Kidney (tissue), 22 donors: ENCODE measurements at places on chromosomes 3 and 15. TPM values are rescaled to one million over a fixed set of nuclear protein-coding genes. Genes with fewer than 3 reads are reported as not detected.

The FANCD2OS gene
- not detected for total RNA-seq

The FBXW12 gene
- total RNA-seq: not detected

DNA sequence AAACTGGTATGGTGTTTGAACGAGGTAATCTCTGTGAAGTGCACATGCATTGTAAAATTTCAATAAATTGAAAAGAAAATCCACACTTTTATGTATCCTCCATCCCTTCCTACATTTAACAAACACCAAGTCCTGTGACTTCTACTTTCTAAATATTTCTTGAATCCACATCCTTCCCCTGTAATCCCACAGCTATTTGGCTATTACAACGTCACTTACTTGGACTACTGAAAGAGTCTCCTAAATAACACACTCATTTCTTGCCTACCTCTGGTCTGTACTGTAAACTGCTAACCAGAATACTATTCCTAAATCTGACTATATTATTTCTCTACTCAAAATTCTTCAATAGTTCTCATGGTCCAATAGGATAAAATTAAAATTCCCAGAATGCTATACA lies 176.1 kb downstream of the NEK10 start:
- DNase-seq: no peak
- no peaks in the 10 kb centered on the region for H3K36me3 ChIP-seq
- no peaks in the 10 kb centered on the region for H3K27me3 ChIP-seq
- H3K27ac ChIP-seq: no peak overlapping the region
- H3K4me3 ChIP-seq: no peak overlapping the region

DNA sequence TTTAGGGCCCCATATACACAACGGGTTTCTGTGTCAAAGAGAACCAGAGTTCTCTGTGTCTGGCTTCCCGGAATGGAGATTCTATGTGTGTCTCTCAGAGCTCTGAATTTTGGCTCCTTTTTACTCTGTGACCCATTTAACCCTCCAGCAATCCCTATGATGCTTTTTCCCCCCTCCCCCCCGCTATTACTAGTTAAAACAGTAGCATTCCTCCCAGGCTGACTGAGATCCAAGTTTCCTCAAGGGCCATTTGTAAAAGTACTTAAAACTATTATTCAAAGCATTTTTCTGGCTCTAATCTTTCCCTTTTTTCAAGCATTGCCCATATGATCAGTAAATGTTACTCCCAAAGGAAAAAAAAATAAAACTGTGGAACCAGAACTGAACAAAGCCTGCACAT lies 6.6 kb upstream of the STAC start:
- no peak overlapping the region for H3K4me3 ChIP-seq
- no peak overlapping the region for H3K27ac ChIP-seq
- DNase-seq: no peak
- H3K27me3 ChIP-seq: no peaks in the 10 kb centered on the region
- no peaks in the 10 kb centered on the region for H3K4me1 ChIP-seq

DNA sequence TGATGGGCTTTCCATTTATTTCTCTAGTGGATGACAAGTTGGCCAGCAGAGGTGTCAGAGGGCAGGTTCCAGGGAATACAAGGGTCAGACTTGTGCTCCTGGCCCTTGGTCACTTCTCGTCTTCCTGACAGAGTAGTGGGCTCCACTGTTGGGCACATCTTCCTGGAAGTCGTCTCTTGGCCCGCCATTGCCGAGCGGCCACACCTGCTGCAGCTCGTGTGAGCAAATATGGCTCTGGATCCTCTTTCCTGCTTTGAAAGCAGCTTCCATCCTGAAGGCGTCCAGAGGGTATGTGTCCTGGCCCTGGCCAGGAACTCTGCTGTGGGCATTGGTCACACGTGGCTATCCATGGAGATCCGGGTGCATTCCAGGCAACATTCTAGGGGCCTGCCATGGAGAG lies 100.2 kb downstream of the SNRPN start:
- H3K27me3 ChIP-seq: no peaks in the 10 kb centered on the region
- DNase-seq: no peak
- H3K4me1 ChIP-seq: no peaks in the 10 kb centered on the region
- peak overlapping the region; percentile 32 for H3K4me3 ChIP-seq
- peaks cover 50% of the 10 kb centered on the region for H3K36me3 ChIP-seq
- no peak overlapping the region for H3K27ac ChIP-seq

DNA sequence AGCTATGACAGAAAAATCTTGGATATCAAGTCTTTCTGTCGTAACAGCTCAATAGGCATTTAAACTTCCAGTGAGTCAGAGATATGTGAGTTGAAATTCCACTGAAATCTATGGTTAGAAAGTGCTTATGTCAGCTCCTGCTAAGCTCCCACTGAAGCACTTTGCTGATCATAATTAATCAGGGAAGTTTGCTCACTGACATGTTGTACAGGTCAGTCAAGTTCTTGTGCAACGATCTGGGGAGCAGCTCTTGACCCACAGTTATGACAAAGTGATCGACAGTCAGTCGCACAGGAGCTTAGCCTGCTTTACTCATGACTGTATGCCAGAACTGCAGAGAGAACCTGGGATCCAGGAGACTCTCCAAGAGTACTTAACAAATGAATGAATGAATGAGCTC lies 453.5 kb downstream of the SOX2 start:
- no peaks in the 10 kb centered on the region for H3K36me3 ChIP-seq
- no peaks in the 10 kb centered on the region for H3K4me1 ChIP-seq
- H3K4me3 ChIP-seq: no peak overlapping the region
- no peak for DNase-seq
- no peaks in the 10 kb centered on the region for H3K27me3 ChIP-seq

DNA sequence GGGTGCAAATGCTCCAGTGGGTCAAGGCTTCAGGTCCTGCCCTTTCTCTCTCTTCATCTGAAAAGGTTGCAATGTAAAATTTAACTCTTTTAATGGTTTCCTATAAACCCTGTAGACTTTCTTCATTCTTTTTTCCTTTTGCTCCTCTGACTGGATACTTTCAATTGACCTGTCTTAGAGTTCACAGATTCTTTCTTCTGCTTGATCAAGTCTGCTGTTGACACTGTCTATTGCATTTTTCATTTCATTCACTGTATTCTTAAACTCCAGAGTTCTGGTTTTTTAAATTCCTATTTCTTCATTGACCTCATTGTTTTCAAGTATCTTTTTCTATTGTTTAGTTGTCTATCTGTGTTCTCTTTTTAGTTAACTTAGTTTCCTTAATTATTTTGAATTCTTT lies 82.1 kb downstream of the FAM227B start:
- H3K27ac ChIP-seq: no peak overlapping the region
- H3K4me3 ChIP-seq: no peak overlapping the region
- H3K4me1 ChIP-seq: no peaks in the 10 kb centered on the region
- H3K27me3 ChIP-seq: no peaks in the 10 kb centered on the region

GRCh38 chr15:75029378-75030022 lies 6.1 kb downstream of the PPCDC start:
- no peaks in the 10 kb centered on the region for H3K27me3 ChIP-seq
- peak overlapping the region; percentile 68 for H3K27ac ChIP-seq
- peak; percentile 84 for DNase-seq
- no peaks in the 10 kb centered on the region for H3K4me1 ChIP-seq
- H3K36me3 ChIP-seq: no peaks in the 10 kb centered on the region
- H3K4me3 ChIP-seq: no peak overlapping the region

DNA sequence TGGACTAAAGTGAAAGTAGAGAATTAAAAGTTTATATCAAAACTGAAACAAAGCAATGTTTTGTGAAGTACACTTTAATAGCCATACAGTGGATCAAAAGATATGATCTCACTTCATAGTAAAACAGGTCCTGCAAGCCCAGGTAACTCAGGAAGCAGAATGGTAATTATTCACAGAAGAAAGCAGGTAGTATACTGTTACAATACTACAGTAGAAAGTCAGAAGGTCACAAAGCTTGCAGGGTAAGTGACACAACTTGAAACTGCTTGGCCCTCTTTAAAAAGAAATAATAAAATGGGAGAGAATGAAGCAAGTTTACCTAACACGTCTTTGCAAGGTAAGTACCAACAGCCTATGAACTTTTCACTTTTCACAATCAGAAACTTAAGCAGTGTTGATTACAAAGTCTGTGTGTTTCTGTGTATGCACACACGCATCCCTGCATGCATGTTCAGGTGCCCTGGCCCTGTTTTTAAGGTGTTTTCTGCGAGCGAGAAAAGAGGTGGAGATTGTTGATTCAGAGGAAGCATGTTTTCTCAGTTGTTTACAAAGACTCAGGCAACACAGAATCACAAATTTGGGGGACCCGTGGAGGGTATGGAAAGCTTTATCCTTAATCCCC lies at the start of gene NAALADL2:
Gene NAALADL2 (plus strand): TSS at position 221 of the 622 bp plus-strand sequence.
- no peaks in the 10 kb centered on the region for H3K27me3 ChIP-seq
- peak; percentile 81 for DNase-seq
- H3K4me3 ChIP-seq: peak within 1 kb of the TSS; percentile 54
- H3K27ac ChIP-seq: peak within 1 kb of the TSS; percentile 48
- peaks cover 8% of the 10 kb centered on the region for H3K4me1 ChIP-seq

DNA sequence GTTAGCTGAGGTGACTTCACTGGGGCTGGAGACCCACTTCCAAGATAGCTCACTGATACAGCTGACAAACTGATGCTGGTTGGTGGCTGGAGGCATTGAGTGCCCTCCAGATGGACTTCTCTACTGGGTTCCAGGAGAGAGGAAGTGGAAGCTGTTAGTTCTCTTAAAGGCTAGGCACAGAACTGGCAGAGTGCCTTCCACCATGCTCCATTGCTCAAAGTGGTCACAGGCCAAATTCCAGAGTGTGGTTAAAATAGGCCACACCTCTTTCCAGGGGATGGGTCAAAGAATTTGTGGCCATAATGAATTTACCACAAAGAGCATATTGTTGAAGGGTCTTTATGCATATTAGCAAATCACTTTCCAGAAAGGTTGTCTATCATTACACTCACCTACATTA lies 74.2 kb downstream of the NMD3 start:
- H3K4me3 ChIP-seq: no peak overlapping the region
- H3K4me1 ChIP-seq: no peaks in the 10 kb centered on the region
- H3K27ac ChIP-seq: no peak overlapping the region
- no peaks in the 10 kb centered on the region for H3K27me3 ChIP-seq
- H3K36me3 ChIP-seq: no peaks in the 10 kb centered on the region
- DNase-seq: no peak

DNA sequence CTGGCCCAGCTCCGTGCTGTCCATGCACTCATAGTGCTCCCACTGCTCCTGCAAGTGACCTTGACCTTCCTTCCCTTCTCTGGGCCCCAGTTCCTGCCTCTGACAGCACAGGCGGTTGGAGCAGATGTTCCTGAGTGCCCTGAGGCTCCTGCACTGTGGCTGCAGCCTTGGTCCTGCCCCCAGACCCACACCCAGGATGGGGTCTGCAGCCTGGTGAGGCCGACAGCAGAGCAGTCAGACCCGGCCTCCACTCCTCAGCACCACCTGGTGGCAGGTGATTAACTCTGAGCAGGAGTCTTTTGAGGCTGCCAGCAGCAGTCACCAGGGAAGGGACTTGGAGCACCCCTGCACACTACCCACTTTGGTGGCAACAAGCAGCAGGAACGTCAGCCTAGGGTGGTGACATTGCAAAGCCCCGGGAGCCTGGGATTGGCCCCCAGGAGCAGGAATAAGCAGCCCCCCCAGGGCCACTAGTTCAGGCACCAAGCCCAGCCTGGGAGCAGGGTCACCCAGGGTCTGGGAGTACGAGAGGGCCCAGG lies 64.6 kb downstream of the CYP11A1 start:
- no peaks in the 10 kb centered on the region for H3K27me3 ChIP-seq
- DNase-seq: no peak
- peaks cover 3% of the 10 kb centered on the region for H3K4me1 ChIP-seq
- H3K4me3 ChIP-seq: no peak overlapping the region
- no peaks in the 10 kb centered on the region for H3K36me3 ChIP-seq
- H3K27ac ChIP-seq: no peak overlapping the region

DNA sequence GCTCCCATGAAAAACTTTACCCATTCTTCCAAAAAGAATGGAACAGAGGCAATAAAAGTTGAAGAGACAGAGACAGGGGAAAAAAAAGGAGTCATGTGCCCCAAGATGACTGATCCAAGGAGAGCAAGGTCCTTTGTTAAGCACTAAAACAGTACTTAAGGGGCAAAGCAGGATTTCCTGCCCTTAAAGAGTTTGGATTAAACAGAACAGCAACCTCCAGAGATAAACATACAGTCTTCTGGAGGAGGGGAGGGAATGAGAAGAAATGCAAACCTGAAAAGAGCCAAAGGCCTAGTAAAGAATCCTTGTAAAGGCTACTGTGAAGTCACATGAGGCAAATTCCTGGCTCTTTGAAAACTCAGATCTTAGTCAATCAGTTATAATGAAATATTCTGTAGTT lies 38.2 kb downstream of the SHQ1 start:
- H3K27ac ChIP-seq: no peak overlapping the region
- no peaks in the 10 kb centered on the region for H3K27me3 ChIP-seq
- DNase-seq: no peak
- no peaks in the 10 kb centered on the region for H3K36me3 ChIP-seq

- H3K27me3 ChIP-seq: no peaks in the 10 kb centered on the region
- no peak for DNase-seq
- H3K4me3 ChIP-seq: no peak overlapping the region
- no peak overlapping the region for H3K27ac ChIP-seq
- no peaks in the 10 kb centered on the region for H3K36me3 ChIP-seq
- H3K4me1 ChIP-seq: no peaks in the 10 kb centered on the region
These were observed 142.6 kb downstream of the ZBTB20 start for GRCh38 chr3:115004201-115005140.

- no peaks in the 10 kb centered on the region for H3K36me3 ChIP-seq
- peaks cover 83% of the 10 kb centered on the region for H3K27me3 ChIP-seq
- H3K4me1 ChIP-seq: no peaks in the 10 kb centered on the region
- peak overlapping the region; percentile 49 for H3K4me3 ChIP-seq
- H3K27ac ChIP-seq: no peak overlapping the region
These were observed 3.6 kb downstream of the SOX14 start for GRCh38 chr3:137767538-137768360.

GRCh38 chr3:168604767-168605166 lies 509.0 kb upstream of the GOLIM4 start:
- DNase-seq: no peak
- no peak overlapping the region for H3K4me3 ChIP-seq
- no peak overlapping the region for H3K27ac ChIP-seq
- H3K27me3 ChIP-seq: no peaks in the 10 kb centered on the region
